ENCODE measurements at places on chromosomes 16 and 17. TPM values are rescaled to one million over a fixed set of nuclear protein-coding genes. Genes with fewer than 3 reads are reported as not detected.

Gene SPATA22
- total RNA-seq: 0.82 TPM

Gene KLHL10
- total RNA-seq: 0.66 TPM

Gene DOC2A
- total RNA-seq: 0.66 TPM

Gene AKTIP
- total RNA-seq: 58.0 TPM

Gene SPNS2
- total RNA-seq: 16.3 TPM

Gene ZP2
- total RNA-seq: not detected

Gene VAC14
- total RNA-seq: 33.7 TPM

Gene KRTAP4-3
- not detected for total RNA-seq

Gene ATP6V0D1
- 169 TPM for total RNA-seq

Gene SLC13A2
- not detected for total RNA-seq

Gene CASKIN1
- total RNA-seq: not detected

Gene CWC25
- total RNA-seq: 37.1 TPM

Data from subcutaneous adipose tissue (tissue), 4 donors.